ENCODE measurements at places on chromosomes 11 and 22.

DNA sequence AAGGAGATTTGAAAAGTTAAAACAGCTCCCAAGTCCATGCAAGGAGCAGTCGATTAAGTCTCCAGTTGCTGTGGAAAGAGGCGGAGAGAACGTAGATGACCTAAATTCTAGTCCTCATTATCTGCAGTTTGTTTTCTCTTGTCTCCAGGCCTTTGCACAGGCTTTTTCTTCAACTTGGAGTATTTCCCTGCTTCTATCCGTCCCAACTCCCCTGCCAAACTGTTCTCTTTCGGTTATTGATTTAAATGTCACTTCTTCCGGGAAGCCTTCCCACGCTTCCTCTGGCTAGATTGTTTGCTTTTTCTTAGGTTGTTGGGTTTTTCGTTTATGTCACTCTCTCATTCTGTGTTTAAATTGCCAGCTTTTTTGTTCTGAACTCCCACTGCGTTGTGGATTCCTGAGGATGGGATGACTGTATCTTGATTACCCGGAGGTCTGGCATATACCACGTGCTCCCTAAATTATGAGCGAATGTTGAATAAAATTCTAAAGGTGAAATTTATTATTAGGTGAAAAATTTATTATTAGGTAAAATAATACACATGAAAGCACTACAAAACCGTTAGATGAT, 463 bp downstream of the TMEM126B start:
- DNase-seq, result no peak

- DNase-seq, result no peak
Observed at GRCh38 chr11:704781-705645, 1.0 kb upstream of the EPS8L2 start.

- no peak for DNase-seq
Observed at GRCh38 chr11:119852741-119853140, 123.7 kb upstream of the NECTIN1 start.

DNA sequence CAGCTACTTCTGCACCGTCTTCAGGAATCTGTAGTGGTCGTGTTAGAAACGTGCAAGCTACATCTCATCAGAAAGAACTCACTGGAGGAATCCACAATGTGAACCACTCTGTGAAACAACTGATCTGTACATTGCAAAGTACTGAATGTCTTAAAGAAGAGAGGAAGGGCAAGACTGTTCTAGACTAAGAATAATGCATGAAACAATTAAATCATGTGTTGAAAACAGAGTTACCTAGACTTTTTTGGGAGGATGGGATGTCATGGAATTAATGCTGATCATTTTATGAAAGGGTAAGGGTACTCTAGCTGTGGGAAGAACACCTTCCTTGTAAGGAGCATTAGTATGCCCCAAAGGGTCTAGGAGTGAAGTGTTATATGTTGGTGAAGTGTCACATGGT, 60.6 kb upstream of the YPEL1 start:
- DNase-seq, result no peak

All from CD8-positive, alpha-beta T cell (primary cell).